ENCODE measurements at places on chromosomes 2 and 18. TPM values are rescaled to one million over a fixed set of nuclear protein-coding genes. Genes with fewer than 3 reads are reported as not detected.

RRM2 gene
- total RNA-seq, result 109 TPM

DNA sequence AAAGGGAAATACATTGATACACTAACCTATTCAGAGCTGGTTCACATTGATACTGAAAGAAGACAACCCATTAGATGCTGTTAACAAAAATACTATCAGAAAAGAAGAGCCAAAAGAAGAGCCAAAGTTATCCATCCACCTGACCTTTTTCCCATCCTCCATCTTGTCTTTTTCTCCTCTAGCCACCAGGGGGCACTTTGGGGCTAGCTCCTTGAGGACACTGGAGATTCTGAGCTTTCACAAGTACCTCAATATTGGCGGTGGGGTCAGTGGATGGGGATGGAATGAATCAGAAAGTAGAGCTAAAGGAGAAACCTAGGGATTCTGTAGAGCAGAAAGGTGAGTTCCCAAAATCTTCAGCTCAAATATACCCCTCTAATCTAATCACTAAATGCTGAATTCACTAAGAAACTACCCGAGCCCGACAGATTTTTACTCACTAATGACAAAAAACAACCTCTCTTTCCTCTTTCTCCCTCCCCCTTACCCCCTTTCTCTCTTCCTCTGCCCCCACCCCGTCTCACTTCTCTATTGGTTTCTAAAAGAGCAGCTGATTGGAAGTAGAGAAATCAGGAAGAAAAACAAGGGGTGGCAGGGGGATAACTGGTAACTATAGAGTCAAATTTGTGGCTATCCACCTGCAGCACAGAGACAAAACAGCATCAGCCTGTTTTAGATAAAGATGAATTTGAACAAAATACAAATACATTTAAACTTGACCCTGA is 203.3 kb downstream of the TCF4 start:
- peaks cover 35% of the 10 kb centered on the region for H3K36me3 ChIP-seq
- no peak overlapping the region for H3K4me3 ChIP-seq
- no peak for DNase-seq
- H3K27ac ChIP-seq, result no peak overlapping the region

GRCh38 chr18:3468066-3468705 is 18.2 kb downstream of the TGIF1 start:
- H3K27me3 ChIP-seq, result no peaks in the 10 kb centered on the region
- no peak overlapping the region for H3K4me3 ChIP-seq
- H3K27ac ChIP-seq, result no peak overlapping the region
- DNase-seq, result no peak
- H3K36me3 ChIP-seq, result peaks cover 1% of the 10 kb centered on the region

GRCh38 chr2:30277582-30277981 is 46.2 kb downstream of the LBH start:
- H3K36me3 ChIP-seq, result no peaks in the 10 kb centered on the region
- H3K4me3 ChIP-seq, result no peak overlapping the region
- peaks cover 15% of the 10 kb centered on the region for H3K4me1 ChIP-seq
- H3K27me3 ChIP-seq, result peaks cover 8% of the 10 kb centered on the region

DNA sequence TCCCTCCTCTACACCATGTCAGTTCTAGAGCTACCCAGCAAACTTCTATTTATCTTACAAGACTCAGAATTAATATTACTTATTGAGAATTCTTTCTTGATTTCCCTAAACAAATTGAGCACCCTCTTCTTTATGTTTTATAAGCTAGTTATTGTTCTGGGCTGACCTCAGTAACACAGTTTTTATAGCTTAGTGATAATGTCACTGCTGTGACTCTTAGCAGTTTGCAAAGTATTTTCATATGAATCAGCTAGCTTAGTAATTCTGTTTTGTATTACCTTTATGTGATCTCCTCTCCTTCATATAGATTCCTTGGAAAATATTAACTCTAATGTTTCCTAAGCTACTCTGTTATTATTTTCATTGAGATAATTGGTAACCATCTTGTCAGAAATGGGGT is 114.9 kb downstream of the PMS1 start:
- H3K4me3 ChIP-seq, result no peak overlapping the region
- H3K27ac ChIP-seq, result no peak overlapping the region
- DNase-seq, result no peak
- no peaks in the 10 kb centered on the region for H3K4me1 ChIP-seq
- no peaks in the 10 kb centered on the region for H3K27me3 ChIP-seq
- H3K36me3 ChIP-seq, result no peaks in the 10 kb centered on the region

HMSD gene
- 4.5 TPM for total RNA-seq

GRCh38 chr2:48278590-48278989 is 251.4 kb upstream of the STON1 start:
- peaks cover 3% of the 10 kb centered on the region for H3K36me3 ChIP-seq
- no peaks in the 10 kb centered on the region for H3K27me3 ChIP-seq
- no peak for DNase-seq
- H3K27ac ChIP-seq, result no peak overlapping the region
- H3K4me3 ChIP-seq, result no peak overlapping the region

MDH1B gene
- 0.64 TPM for total RNA-seq

- H3K4me3 ChIP-seq, result no peak overlapping the region
- H3K4me1 ChIP-seq, result no peaks in the 10 kb centered on the region
- H3K27ac ChIP-seq, result no peak overlapping the region
- DNase-seq, result no peak
These were observed 1668.2 kb upstream of the SLC39A10 start for GRCh38 chr2:193988784-193989183.

PLCL1 gene
- 2.0 TPM for total RNA-seq

- H3K27me3 ChIP-seq, result no peaks in the 10 kb centered on the region
- H3K4me1 ChIP-seq, result no peaks in the 10 kb centered on the region
- H3K4me3 ChIP-seq, result no peak overlapping the region
- no peak for DNase-seq
- no peak overlapping the region for H3K27ac ChIP-seq
These were observed 14.5 kb upstream of the ZBTB14 start for GRCh38 chr18:5309888-5310470.

- H3K4me1 ChIP-seq, result peaks cover 17% of the 10 kb centered on the region
- H3K27me3 ChIP-seq, result no peaks in the 10 kb centered on the region
- peaks cover 15% of the 10 kb centered on the region for H3K36me3 ChIP-seq
- no peak for DNase-seq
- H3K4me3 ChIP-seq, result no peak overlapping the region
- H3K27ac ChIP-seq, result no peak overlapping the region
These were observed 4.2 kb downstream of the KIAA1328 start for GRCh38 chr18:36833120-36833519.

LHCGR gene
- 0.92 TPM for total RNA-seq

CRYGC gene
- total RNA-seq, result not detected

GTF3C2 gene
- total RNA-seq, result 74.2 TPM

- H3K36me3 ChIP-seq, result no peaks in the 10 kb centered on the region
- no peak for DNase-seq
- H3K4me3 ChIP-seq, result no peak overlapping the region
- H3K27ac ChIP-seq, result no peak overlapping the region
These were observed 132.5 kb downstream of the VAPA start for GRCh38 chr18:10046178-10046807.
